ENCODE measurements at places on chromosomes 3 and 15.
A peak's percentile ranks its signal among the peaks of the same experiment; 100 is the strongest.

DNA sequence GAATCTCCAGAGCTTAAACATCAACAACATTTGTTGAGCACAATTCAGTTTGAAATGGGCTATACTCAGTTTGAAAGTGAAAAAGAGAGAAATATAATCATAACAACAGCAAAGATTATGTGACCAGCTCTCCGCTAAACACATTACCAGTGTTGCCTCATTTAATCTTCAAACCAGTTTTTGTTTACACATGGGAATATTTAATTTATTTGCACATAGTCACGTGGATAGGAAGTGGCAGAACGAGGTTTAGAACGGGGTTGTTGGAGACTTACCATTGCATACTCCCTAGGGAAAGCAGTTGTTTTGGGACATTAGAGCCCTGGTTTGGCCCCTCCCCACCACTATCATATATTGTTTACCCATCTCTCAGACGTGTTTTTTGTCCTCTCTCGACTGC lies 77.2 kb downstream of the IL1RAP start:
- no peak for DNase-seq

GRCh38 chr15:53196242-53196641 lies 406.1 kb upstream of the ONECUT1 start:
- DNase-seq = no peak

DNA sequence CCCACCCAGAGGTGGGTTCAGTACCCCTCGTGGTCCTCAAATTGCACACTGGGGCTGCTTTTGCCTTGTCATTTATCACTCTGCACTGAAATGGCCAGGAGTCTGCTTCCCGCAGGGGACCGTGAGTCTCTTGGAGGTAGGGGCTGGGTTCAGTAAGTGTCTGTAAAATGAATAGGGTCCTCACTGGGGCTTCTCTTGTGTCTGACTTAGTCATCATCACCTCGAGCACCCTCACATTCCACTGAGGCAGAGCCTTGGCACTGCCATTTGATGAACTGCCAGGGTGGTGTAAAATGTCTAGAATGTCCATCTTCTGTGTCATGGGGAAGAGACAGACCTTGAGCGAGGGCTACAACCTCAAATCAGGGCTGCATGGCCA lies 61.0 kb upstream of the RYK start:
- DNase-seq = no peak

- no peak for DNase-seq
Measured at GRCh38 chr3:181066143-181067087, 76.9 kb upstream of the DNAJC19 start.

GRCh38 chr15:65246939-65247338 lies 35.7 kb upstream of the CILP start:
- no peak for DNase-seq

DNA sequence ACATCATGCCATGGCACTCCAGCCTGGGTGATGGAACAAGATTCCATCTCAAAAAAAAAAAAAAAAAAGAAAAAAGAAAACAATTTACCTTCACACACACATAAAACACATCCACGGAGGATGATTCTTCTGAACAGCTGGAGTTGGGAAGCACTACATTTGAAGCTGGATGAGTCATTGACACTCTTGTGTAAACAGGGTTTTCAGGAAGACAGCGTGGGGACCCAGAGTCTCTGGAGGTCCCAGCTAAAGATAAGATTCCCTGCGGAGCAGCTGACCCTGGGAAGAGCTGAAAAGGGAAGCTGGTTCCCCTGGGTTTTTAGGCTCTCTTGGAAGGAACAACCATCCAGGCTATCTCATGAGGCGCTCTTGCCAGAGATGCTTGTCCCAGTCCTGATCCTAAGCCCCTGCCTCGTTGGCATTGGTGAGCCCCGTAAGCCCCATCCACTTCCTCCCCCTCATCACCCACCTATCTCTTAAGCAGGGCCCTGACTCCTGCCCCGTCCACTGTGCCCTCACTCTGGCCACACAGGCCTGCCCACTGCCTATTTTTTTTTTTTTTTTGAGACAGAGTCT lies 32.0 kb upstream of the FURIN start:
- DNase-seq = no peak

DNA sequence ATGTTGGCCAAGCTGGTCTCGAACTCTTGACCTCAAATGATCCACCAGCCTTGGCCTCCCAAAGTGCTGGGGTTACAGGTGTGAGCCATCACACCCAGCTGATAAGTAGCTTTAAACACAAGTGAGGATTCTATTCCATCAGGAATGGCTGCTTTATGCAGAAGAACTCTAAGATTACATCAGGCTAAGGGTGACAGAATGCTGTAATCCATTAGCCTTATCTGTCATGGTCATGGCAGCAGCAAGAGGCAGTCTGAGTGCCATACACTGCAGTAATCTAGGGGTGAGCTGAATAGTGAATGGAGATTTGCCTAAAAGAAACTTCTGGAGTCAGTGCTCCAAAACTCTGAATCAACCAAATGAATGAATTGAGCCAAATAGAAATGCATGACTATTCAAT lies 39.6 kb downstream of the LIPC start:
- DNase-seq = no peak

DNA sequence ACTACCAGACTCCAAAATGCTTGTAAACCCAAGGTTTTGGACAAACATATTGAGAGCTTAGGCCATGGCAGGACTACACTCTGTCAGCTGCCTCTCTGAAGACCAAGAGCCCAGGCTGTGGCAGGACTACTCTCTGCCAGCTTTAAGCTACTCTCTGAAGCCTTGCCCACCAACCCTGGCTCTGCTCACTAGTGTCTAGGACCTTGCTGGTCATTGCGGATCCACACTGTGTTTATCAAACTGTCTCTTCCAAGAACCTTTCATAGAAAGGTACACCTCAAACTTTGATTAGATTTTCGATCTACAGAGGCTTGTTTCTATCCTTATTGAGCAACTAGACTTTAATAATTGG lies 41.9 kb upstream of the MME start:
- DNase-seq = no peak

GRCh38 chr3:97910931-97911351 lies 61.3 kb downstream of the RIOX2 start:
- DNase-seq = no peak

DNA sequence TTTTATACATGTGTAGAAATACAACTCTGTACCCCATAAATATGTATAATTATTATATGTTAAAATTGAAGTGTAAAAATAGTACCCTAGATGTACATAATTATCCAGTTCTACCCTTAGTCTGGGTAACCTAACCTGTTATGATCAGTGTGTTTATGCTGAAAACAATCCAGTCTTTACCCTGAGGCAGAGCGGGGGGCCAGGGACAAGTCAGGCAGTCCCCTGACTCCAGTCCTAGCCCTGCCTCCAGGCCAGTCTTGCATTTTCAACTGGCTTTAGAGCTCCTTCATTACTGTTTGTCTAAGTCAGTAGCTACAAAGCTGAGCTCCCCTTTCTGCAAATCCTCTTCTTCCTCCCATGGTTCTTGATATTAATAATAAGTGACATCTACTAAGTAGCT lies 3.1 kb downstream of the MESD start:
- no peak for DNase-seq

DNA sequence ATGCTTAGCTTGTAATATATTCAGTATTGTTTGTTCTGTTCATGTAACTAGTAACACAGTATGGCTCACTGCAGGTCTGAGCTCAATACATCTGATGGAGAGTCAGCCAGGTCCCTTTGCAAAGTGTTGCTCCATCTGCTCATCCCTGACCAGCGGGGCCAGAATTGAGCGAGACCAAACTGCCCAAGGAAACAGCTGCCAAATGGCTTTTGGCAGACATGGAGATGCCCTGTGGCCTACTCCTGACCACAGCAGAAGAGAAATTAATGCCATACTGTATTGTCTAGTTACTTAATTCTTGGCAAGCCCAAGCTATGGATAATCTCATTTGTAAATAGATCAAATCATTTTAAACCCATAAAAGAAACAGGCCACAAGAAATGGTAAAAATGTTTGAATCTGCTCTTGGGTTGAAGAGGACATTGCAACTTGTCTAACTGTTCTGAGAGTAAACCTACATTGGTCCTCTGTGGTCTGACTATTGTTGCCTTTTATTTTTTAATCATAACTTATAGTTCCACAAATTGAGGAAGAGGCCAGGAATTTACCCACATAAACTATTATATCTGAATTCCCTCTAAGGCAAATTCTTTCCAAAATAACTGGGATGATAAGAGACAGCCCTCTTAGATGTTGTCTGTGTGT lies 209.5 kb downstream of the EBLN2 start:
- DNase-seq = no peak

- DNase-seq = peak; percentile 25
Measured at GRCh38 chr3:188796122-188796631, 375.6 kb upstream of the TPRG1 start.

- DNase-seq = no peak
Measured at GRCh38 chr3:43729707-43730414, 39.1 kb downstream of the ABHD5 start.

DNA sequence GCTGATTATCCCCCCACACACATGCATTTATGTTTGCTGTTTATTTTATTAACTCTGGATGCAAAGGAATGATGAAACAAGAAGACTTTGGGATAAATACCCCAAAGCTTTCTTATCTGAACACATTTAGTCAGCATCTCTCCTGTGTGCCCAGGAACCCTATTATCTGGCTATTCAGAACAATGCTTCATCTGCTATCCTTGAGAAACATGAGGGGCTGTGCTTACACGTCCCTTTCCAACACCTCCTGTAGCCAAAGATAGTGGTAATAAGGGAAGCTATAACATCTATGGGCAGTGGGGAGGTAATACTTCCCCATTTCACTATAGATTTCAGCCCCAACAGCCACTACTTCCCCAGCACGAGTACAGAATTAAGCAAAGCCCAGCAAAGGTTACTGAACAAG lies 94.7 kb downstream of the SSR3 start:
- no peak for DNase-seq

GRCh38 chr15:62389885-62390790 lies 225.1 kb upstream of the C2CD4B start:
- peak; percentile 31 for DNase-seq

- no peak for DNase-seq
Measured at GRCh38 chr3:37506956-37507535, 332.7 kb upstream of the LRRFIP2 start.
